ENCODE measurements at places on chromosomes 3 and 15.

DNA sequence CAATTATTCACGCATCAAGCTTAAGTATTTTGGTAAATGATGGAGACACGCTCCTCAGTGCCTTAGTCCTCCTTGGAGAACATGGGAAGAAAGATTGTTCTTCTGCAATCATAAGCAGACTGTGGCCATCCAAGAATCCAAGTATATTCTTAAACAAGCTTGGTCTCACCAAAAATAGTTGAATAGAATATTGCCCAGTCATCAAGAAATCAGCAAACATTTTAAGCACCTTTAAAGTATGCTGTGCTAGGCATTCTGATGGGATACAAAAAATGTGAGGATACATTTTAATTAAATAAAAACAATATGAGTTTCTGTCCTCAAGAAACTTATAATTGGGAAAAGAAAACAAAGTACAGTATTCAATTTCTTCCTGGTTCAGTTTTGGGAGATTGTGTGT, 445.5 kb downstream of the CNTN4 start:
- no peak for DNase-seq

DNA sequence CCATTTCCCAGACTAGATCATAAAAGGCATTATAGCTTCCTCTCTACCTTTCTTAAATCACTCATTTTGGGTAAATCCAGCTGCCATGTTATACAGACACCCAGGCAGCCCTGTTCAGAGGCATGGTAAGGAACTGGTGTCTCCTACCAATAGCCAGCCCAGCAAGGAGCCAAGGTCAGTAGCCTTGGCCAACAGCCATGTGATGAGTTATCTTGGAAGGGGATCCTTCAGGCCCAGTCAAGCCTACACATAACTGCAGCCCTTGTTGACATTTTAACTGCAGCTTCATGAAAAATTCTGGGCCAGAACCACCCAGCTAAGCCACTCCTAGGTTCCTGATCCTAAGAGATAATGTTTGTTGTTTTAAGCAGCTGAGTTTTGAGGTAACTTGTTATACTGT, 29.0 kb upstream of the ZMAT3 start:
- DNase-seq: peak; percentile 81

GRCh38 chr3:53092216-53092615, 38.0 kb downstream of the RFT1 start:
- no peak for DNase-seq

- DNase-seq: peak; percentile 83
Measured at GRCh38 chr15:63256433-63257274, 20.8 kb upstream of the APH1B start.

GRCh38 chr15:66884661-66885237, 180.7 kb upstream of the SMAD3 start:
- DNase-seq: no peak

DNA sequence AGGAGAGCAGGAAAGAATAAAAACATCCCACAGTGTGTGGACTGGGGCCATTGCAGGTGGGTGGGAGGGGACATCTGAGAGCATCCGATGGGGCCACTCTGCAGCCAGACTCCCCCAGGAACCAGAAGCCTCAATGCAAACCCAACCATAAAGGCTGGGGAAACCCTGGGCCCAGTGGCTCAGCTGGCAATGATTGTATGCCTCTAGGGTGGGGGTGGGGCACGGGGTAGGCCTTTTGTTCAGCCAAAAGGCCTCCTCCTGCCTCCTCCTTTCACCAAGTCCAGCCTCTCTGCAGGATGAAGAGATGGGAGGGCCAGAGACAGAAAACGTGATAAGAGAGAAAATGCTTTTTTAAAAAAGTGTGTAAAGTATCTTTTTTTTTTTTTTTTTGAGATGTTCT, 45.5 kb upstream of the HERC1 start:
- DNase-seq: no peak

DNA sequence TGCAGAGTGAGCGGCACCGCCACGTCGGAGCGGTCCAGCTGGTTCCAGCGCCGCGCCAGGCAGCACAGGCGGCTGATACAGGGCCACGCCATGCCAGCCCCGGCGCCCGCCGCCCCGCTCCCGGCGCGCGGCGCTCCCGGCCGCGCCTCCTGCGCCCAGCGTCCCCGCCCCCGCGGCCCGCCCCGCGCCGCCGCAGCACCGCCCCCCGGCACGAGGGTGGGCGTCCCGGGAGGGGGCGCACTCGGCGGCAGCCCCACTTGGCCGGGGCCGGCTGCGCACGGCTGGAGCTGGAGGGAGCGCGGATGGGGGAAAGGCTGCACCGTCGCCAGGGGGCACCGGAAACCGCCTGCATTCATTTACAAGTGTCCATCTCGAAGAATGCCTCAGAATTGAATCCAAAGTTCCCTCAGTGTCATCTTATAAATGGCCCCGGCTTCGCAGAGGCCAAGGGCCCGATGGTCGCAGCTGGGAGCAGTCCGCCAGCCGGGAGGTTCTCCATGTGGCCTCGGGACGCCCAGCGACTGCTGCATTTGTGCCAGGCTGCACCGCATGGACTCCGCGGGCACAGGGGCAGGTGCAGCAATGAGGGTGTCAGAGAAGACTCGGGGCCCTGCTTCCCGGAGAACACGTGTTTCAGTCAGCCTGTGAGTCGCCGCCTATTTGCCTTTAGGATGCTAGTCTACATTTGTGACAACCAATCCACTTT, at the start of gene MAP6D1:
MAP6D1 (minus strand) TSS at position 122 of the 706 bp plus-strand sequence; CDS start at position 92, 30 bp downstream.
- DNase-seq: peak; percentile 34

DNA sequence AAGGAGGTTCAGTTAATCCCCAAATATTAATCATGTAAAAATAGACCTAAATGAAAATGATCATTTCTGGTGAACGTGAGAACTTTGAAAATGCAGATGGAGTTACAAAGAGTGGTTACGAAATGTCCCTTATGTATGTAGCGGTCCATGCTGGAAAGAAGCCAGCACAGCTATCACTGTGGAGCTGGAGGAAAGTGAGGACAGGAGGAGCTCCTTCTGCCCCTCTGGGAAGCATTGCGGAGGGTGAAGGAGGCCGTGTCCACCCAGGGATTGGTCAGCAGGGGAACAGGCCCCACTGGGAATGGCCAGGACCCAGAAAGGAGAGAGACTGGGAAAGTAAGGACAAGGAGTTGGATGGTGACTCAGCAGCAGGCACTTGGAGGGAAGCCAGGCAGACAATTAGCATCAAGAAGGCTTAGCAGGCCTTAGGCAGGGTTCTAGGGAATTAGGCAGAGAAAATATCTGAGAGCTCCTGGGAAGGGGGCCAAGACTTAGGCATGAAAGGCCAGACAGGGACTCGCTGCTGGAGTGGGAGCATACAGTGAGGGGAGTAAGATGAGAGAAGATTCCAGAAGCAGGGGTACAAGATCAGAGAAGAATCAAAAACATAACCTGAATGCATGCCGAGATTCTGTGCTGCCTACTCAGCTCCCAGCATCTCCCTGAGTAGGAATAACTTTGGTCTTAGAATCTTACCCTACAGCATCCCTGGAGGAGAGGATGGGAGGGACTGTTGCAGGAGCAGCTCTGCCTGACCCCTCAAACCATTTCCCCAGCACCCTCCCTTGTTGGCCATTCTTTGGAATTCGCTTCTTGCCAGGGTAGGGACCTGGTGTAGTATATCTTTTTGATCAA, 171.0 kb upstream of the UMPS start:
- DNase-seq: peak; percentile 97

- peak; percentile 62 for DNase-seq
Measured at GRCh38 chr3:134312873-134313846, 61.1 kb downstream of the AMOTL2 start.

- DNase-seq: no peak
Measured at GRCh38 chr15:69679623-69680228, 227.1 kb downstream of the RPLP1 start.

DNA sequence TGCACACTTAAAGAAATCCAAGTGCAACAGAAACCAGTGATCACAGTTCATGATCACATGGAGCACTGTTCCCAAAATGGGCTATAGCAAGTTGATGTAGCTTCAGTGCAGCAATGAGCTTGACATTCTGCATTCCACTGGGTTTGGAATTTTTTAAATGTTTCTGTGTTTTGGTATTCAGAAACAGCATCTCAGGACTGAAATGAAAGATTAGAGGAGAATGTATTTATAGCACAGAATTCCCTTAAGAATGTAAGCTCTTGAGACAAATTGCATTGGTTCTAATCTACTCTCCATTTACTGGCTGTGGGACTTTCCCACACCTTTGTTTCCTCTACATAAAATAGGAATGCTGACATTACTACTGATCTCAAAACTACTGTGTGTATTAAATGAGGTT, 162.7 kb downstream of the FGF12 start:
- no peak for DNase-seq

- peak; percentile 81 for DNase-seq
Measured at GRCh38 chr15:77546050-77546501, 86.6 kb downstream of the LINGO1 start.

DNA sequence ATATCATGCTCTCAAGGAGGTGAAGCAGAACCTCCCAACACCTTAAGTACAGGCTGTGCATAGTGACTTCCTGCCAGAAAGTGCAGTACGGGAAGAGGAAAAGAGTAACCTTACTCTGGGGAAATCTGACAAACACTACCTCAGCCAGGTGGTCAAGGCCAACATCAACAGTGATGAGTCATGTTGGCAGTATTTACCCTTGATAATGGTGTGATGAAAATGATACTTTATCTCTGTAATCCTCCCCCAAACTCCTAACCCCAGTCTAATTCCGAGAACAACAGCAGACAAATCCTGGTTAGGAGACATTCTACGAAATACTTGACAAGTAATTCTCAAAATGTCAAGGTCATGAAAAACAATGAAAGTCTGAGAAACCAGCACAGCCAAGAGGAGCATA, 26.5 kb downstream of the ANKDD1A start:
- peak; percentile 12 for DNase-seq

DNA sequence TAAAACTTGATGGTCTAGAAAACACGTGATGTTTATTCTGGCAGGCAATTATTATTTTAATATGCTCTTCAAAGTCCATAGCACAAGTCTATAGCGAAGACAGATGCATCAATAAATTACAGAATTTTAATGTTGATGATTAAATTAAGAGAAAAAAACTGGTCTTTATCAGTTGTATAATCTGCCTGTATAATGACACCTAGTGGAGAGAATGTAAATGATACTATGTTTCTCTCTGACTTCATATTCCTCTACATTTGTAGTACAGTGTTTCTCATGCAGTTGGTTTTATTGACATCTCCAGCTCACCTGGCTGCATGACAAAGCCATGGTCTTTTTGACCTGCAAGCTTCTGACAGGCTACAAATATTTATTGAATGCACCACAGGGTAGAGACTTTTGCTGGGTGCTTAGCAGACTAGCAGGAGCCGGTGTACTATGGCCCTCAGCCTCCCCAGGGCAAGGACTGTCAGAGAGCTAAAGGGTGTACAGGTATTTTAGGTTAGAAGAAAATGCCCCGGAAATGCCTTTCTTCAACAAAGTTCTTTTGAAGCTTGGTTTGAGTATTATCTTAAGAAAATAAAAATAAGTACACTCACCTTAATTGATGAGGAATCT, 289.9 kb downstream of the GAP43 start:
- DNase-seq: peak; percentile 16

- DNase-seq: no peak
Measured at GRCh38 chr15:31309893-31310606, 16.6 kb upstream of the KLF13 start.

DNA sequence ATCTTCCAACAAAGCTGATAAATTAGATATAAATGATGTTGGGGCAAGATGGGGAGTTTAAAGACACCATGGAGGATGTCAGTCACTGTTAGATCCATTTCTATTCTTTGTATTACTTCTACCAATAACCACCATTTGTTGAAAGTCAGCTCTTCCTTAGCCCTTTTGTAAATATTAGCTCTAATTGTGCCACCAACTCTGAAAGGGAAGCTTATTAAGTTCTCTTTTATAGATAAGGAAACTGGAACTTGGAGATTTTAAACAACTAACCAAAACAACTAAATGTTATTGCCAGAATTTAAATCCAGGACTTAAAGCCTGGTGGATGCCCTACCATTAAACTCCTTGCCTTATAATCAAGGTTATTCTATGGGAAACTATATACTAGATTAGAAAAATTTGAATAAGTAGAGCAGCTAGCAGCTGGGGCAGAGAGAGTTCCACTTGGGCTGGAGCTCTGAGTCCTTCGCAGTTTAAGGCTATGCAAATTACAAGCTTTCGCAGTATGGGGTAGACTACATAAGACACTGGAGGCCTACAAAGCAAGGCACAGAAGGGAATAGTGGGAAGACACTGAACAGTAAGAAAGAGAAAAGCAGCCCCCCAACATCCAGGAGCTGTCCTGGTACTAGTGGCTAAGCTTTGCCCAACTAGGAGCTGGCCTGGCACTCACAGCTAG, 52.6 kb downstream of the TM4SF18 start:
- DNase-seq: no peak

DNA sequence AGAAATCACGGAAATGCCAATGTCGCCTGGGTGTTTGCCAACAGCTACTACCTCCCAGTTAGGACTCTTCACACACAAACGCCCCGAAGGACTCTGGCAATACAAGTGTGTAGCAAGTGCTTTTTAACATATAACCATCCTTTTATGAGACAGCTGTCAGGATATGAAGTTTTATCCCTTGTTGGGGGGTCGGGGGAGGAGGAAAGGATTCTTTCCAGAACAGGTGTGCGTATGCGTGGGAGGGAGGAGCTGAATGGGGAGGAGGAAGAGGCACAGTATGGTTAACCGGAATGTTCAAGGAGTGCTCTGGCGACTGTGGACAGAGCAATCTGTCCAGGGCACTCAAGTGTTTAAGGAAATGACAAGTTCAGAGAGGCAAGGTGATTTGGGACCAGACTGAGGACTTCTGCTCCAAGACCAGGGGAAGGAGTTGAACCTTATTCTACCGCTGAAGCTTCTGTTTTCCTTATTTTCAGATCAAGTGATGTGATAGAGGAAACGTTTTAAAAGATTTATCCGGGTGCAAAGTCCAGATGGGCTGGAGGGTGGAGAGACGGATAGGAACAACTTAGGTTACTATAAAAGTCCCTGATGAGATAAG, 1.3 kb downstream of the TSPAN3 start:
- no peak for DNase-seq

DNA sequence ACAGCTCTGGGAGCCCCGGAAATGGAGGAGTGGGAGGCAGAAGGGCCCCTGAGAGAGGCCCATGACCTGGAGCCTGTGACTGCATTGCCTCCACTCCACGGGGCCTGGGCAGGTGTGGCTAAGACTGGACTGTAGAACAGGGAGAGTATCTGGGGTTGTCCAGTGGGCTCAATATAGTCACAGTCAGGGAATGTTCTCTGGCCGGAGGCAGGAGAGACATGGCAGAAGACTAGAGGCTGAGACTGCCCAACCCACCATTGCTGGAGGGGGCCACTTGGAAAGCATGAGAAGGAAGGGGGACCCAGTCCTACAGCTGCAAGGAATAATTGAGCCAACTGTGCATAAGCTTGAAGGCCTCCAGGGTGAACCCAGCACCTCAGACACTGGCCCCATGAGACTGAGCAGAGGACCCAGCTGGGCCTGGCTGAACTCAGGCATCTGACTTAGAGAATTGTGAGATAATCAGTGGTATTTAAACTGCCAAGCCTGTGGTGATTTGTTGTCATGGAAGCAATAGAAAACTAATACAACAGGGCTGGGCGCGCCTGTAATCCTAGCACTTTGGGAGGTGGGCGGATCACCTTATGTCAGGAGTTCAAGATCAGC, 33.1 kb downstream of the NIPA2 start:
- DNase-seq: no peak

- no peak for DNase-seq
Measured at GRCh38 chr15:66713843-66714508, 11.9 kb downstream of the SMAD6 start.
